NCI-H446 (cell line): ENCODE measurements at places on chromosomes 11 and 22.

- peak; percentile 98 for DNase-seq
Measured at GRCh38 chr11:31810779-31811647, at the start of gene PAX6. TSS of gene PAX6 (minus strand) at chr11:31811322. CDS start at chr11:31806411, 4,911 bp downstream.

- DNase-seq: no peak
Measured at GRCh38 chr11:127119356-127119755, 118.8 kb upstream of the KIRREL3 start.

DNA sequence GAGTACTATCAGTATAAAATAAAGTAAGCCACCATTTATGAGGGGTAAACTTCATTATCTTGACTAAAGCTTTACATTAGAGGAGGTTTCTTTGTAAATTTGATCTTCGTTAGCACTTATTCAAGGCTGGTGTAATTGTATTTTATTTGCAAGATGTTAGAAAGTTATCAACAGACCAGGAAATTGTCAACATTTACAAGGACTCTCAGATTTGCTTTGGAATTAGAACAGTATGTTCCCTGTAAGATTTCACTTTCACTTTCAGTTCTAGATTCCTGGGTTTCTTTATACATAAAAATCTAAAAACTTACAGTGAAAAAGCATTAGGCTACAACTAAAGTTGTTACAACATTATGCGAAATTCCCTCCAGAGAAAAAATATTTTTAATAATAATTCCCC is 4.6 kb upstream of the BIRC3 start:
- no peak for DNase-seq

- DNase-seq: peak; percentile 72
Measured at GRCh38 chr11:134032501-134033091, 36.3 kb upstream of the JAM3 start.

- DNase-seq: no peak
Measured at GRCh38 chr11:17012712-17013547, 1.3 kb downstream of the PLEKHA7 start.

GRCh38 chr11:111598559-111598958 is 3.7 kb upstream of the SIK2 start:
- DNase-seq: peak; percentile 52

GRCh38 chr11:38123673-38124072 is 1525.6 kb upstream of the RAG2 start:
- no peak for DNase-seq

GRCh38 chr11:110738641-110739040 is 26.4 kb upstream of the ARHGAP20 start:
- no peak for DNase-seq

DNA sequence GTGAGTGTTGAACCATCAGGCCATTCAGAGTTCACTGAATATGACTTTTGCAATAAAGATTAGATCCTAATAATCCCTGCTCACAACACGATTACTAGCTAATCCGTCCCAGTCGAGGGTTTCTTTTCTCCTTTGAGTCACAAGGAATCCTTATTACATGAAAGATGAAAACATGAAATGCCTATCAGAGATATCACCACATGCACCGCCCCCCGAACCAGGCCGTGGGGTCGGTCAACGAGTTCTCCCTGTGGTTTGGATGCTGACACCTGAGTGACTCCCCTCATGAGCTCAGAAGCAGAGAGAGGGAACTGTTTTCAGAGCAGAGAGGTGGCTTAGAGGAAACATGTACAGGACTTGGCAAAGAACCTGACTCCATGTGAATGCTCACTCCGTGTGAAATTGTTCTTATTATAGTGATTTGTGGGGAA is 263.3 kb downstream of the ETS1 start:
- DNase-seq: no peak

- DNase-seq: peak; percentile 7
Measured at GRCh38 chr11:91608677-91609076, 615.9 kb upstream of the FAT3 start.

- peak; percentile 58 for DNase-seq
Measured at GRCh38 chr11:61967924-61968757, 707 bp upstream of the FTH1 start.

DNA sequence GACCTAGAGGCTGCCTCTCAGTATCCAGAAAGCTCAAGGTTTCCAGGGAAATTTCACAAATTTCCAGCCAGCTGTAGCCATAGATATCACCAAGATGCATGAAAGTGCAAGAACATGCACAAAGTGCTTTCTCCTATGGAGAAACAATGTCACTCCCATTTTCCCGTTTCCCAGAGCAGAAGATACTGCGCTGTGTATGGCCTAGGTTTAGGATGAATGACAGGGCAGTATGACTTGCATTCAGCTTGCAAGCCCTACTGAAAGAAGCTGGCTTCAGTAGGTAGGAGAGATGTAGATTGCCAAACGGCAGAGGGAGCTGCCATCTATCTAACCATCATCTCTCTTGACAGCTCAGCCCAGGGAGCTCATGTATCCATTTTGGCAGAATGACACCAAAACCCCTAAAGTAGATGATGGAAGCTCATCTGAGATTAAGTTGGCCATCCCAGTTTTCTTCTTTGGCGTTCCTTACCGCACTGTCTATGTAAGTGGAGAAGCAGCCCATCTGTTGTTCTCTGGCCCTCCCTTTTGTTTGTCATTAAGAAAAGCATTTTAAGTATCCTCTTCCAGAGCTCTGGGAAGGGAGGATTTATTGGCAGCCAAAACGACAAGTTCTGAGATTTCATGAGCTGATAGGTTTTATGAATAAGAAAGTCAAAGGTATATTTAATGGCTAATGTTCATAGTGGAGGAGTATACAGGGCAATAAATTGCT is 4.6 kb downstream of the TECTA start:
- DNase-seq: peak; percentile 65

DNA sequence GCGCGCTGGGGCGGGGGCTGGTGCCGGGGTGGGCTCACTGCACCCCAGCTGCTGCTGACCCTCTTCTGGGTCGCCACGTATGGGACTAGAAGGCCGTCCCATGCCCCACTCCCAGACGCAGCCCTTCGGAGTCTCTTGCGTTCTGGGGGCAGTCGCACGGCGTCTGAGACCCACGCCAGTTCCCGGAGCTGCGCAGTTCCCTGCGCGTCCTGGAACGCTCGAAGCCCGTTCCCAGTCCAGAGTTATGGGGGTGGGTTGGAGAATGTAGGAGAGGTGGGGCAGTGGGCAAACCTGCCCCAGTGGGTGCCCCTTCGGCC is 375 bp downstream of the LAYN start:
- no peak for DNase-seq

GRCh38 chr22:46346680-46347405 is 11.3 kb downstream of the TRMU start:
- DNase-seq: no peak

DNA sequence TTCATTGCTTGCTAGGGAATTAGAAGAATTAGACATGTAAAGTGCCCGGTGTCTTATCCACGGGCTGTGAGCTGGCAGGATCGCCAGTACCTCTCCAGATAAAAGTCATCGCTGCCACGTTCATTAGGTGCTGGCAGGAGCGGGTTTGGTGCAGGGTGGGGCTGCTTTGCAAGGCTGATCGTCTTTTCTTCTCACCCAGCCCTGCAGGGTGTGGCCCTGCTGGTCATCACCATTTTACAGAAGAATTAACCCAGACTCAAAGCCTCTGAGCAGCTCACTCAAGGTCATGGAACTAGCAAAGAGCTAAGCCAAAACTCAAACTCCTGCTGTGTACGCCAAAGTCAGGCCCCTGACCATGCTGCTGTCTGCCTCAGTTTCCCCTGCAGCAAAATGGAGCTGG is 6.1 kb upstream of the FGF4 start:
- DNase-seq: no peak

DNA sequence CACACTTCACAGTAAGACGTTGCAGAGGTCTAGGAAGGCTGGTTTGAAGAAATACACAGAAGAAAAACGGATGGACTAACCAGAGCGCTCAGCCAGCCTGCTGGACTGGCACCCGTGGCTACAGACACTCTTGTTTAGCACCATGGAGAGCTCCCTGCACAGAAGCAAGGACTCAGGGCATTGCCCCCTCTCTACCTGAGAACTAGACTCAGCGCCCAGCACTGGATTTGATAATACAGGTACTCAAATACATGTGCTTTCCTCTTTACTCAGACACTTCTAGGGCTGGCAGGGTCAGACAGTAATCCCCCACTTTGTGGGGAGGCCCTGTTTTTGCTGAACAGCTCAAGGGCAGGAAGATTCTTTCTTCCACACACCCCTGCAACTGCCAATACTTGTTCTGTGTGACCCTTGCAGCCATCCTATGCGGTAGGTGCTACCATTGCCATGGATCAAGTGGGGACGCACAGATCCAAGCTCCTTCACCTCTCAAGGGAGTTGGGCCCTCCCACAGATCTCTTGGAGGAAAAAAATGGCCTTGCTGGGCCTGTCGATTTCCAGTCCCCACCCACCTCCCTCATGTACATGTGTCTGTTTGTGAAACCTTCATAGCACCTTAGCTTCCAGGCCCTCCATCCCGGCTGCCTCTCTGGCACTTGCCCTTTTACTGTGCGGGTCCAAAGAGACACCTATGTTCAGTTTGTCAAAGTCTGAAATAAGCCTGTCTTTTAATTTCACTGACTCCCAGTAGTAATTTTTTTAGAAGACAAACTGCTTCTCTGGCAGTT is 5.1 kb upstream of the P2RX6 start:
- no peak for DNase-seq

- DNase-seq: no peak
Measured at GRCh38 chr11:2741006-2741376, 41.2 kb upstream of the KCNQ1OT1 start.

GRCh38 chr11:36594316-36594989 is at the start of gene IFTAP:
TSS of gene IFTAP (plus strand) at chr11:36594502. CDS start at chr11:36610104, 15,602 bp downstream.
- peak; percentile 88 for DNase-seq

DNA sequence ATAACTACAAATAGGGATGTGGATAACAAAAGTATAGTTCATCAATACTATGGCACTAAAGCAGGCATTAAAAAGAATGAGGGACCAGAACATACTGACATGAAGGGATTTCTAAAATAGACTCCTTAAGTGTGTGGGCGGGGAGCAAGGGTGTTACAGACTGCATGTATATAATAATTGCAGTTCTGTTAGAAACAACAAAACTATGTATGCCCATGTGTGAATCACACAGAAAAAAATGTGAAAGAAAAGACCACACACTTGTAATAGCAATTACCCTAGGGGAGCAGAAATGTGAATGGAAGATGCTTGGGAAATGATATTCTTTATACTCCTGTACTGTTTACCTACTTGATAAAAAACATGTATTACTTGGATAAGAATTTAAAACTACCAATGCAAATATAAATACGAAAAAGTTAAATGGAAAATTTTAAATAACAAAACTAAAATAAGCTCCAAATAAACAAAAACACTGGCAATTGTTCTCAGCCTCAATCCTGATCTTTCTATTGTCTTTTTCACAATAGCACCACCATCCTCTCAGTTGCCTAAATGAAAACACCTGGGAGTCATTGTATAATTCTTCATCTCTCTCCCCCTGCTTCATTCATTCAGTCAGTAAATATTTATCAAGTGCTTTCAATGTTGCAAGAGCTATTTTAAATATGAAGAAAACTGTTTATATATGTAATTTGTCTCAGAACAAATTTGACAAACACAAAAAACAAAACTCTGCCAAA is 129.8 kb downstream of the FCHSD2 start:
- DNase-seq: no peak

DNA sequence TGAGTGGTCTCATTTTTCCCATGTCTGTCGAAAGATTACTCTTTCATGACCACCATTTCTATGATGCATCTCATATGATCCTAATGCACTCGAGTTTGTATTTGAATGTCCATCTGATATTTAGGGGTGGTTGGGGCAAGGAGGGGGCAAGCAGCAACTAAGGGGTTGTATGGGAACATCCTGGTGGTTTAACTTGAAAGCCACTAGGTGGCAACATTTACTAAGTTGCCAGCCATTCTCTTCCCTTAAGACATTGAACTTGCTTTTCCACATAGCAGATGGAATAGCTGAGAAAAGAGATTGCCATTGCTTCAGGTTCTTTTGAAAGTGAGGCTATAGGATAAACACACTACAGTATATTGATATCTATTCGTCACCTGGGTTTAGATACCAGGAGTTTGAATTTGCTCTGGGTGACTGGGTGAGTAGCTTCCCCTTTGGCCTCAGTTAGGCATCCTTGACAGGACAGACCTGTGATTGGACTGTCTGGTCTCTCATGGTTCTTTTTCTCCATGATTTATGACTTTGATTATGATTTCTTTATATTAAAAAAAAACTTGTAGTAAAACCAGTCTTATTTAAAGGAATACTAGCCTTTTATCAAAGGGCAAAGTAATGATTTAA is 32.4 kb downstream of the NF2 start:
- DNase-seq: peak; percentile 41

DNA sequence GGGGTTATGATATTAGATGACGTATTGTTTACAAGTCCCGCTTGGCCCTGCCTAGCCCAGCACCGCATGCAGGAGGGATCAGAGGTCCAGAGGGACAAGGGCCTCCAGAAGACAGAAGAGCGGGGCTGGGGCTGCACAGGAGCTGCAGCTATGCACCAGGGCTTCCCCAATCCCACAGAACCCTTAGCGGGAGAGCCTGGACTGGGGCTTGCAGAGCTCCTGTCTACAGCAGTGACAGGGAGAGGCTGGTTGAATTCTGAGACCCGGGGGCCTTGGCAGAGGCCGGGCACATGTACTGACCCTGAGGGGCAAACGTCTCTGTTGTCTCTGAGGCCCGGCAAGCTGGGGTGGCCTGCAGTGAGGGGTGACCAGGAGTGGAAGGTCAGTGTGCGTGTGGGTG is 6.9 kb downstream of the KIAA0930 start:
- DNase-seq: no peak

DNA sequence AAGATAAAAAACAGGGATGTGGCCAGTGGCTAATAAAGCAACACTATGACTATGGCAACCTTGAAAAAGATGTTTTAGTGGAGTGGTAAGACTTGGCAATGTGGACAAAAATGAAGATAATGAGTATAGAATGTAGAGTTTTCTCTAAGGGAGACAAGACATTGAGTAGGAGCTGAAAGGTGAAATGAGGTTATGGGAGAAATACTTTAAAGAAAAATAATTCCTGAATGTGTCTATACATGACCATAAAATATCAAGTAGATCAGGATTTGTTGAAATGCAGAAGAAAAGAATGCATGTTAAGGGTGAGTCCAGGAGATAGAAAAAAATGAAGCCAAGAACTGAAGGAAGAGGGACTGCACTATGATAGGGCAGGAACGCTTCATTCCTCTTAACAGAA is 101.6 kb upstream of the CARD18 start:
- no peak for DNase-seq

DNA sequence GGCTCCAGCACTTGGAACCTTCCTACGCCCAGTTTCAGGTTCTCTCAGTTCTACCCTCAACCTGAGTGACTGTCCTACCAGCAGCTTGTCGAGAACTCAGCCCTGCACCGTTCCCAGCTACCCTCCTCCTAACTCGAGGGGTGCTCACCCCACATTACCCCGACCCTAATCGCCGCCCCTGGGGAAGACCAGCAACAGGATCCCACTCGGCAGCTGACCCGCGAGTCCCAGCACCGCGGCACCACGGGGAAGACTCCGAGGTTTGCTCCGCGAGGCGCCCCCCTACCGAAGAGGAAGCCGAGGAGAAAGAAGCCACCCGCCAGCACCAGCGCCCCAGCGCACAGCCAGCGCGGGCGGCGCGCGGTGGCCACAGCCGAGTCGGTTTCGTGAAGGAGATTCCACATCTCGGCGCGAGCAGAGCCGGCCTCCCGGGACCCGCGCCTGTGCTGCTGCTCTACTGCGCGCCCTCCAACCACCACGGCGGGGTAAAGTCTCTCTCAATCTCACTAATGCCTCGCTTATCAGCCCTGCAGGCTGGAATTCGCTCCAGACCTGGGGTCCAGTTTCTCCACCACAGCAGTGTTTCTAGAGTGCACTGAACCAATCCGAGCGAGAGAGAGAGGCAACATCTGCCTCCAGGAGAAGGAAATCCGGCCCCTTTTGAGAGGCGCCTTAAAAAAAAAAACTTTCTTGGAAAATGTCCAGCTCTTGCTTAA is at the start of gene FOLH1:
FOLH1 (minus strand) TSS at position 597 of the 716 bp plus-strand sequence; CDS start at position 404, 193 bp downstream.
- no peak for DNase-seq
